ENCODE measurements at places on chromosomes 11 and 22.

- no peak for DNase-seq
Measured at GRCh38 chr11:68950270-68950669, 30.5 kb downstream of the MRGPRD start.

DNA sequence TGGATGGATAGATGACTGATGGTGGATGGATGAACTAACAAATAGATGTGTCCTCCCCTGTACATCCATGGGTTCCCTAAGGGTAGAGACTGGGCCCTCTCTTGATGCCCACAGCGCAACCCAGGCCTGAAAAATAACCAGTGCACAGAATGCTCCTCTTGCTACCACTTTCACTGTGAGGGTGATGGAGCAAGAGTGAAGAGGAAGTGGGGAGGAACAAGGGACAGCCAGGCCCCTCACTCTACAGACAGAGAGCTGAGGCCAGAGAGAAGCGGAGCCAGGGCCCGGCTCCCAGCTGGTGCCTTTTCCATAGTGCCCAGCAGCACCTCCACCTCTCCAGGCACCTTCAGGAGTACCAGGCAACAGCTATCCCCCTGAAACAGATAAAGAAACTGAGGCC lies 67.7 kb downstream of the THAP12 start:
- no peak for DNase-seq

GRCh38 chr11:60972182-60973030 lies 926 bp downstream of the CD6 start:
- no peak for DNase-seq

DNA sequence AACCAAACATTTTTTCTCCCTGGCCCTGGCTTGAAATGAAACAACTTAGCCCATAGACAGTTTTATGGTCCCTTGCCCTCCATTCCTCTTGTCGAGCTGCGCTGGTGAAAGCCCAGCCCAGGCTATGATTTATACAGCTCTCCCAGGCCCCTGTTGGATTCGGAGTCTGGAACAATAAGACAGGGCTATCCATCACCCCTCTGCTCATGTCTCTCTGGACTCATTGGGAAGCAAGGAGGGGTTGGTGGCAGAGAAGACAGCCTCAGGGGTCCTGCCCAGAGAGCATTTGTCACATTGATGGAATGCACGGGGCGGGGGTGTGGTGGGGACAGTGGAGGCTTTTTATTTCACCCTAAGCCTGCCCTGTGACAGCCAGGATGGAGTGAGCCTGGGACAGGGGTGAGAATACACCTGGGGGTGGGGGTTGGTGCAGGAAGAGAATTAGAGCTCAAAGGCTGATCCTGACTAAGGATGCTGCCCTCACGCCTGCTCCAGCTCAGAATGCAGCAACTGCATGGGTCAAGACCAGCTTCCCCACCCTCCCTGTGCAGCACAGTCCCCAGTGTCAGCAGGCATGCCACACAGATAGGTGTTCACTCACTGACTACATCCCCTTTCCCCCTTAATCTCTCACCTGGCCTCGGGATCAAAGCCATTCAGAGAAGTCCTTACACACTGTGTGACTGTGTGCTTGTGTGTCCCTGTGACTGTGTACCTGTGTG lies 10.0 kb upstream of the PKNOX2 start:
- DNase-seq = no peak

GRCh38 chr22:50676661-50677492 lies 4.3 kb downstream of the SHANK3 start:
- no peak for DNase-seq

Measured in LNCaP clone FGC (cell line).